ENCODE measurements at places on chromosomes 4 and X.

DNA sequence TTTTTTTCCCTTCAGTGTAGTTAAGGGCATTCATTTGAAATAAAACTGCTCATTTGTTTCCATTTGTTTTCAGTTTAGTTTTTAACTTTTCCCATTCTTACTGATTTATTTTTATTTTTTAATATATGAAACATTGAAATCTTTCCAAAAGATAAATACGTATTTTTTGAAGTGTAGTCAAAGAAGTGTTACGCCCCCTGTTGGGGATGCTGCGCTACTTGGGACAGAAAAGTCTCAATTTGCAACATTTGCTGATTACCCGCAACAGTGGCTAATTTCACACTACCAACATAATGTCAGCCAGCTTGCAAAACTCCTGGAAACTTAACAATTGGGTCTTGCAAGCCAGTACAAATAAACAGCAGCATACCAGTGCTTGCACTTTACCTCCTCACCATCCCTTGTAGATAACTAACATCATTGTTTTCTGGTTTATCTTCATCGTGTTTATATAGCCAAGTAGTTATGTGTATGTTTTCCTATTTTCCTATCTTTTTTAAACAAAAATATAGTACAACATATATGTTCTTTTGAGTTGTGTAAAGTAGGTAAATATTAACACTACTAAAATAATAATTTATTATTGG lies 158.6 kb downstream of the STPG2 start:
- H3K36me3 ChIP-seq: no peaks in the 10 kb centered on the region
- H3K27me3 ChIP-seq: no peaks in the 10 kb centered on the region
- no peaks in the 10 kb centered on the region for H3K4me1 ChIP-seq
- no peak for DNase-seq

DNA sequence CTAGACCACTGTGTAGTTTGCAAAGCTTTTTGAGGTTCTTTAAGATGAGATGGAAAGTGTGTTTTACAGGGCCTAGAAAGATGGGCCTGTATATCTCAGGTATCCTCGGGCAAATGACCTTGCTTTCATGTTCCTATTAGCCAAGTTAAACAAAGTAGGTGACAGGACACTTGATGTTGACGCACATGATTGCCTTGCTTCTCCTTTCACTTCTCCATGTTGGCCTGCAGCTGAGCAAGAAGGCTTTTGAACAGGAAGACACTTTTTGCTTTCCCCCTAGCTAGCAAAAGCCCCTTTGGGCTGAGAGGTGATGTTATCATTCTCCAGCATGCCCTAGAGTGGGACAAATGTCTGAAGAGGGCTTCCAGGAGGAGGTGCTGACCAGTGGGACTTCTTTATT lies 202.1 kb downstream of the GPC3 start:
- no peak overlapping the region for H3K27ac ChIP-seq
- DNase-seq: no peak
- H3K4me1 ChIP-seq: no peaks in the 10 kb centered on the region
- no peaks in the 10 kb centered on the region for H3K27me3 ChIP-seq
- no peaks in the 10 kb centered on the region for H3K36me3 ChIP-seq
- no peak overlapping the region for H3K4me3 ChIP-seq

- peaks cover 43% of the 10 kb centered on the region for H3K4me1 ChIP-seq
- peak overlapping the region; percentile 84 for H3K27ac ChIP-seq
- peak overlapping the region; percentile 42 for H3K4me3 ChIP-seq
- no peaks in the 10 kb centered on the region for H3K27me3 ChIP-seq
- DNase-seq: no peak
Measured at GRCh38 chrX:72101597-72102037, 30.1 kb downstream of the RTL5 start.

GRCh38 chrX:139091066-139091465 lies 379.5 kb upstream of the FGF13 start:
- DNase-seq: no peak
- no peaks in the 10 kb centered on the region for H3K27me3 ChIP-seq
- H3K36me3 ChIP-seq: no peaks in the 10 kb centered on the region
- H3K4me3 ChIP-seq: no peak overlapping the region
- no peaks in the 10 kb centered on the region for H3K4me1 ChIP-seq

GRCh38 chr4:141713771-141714445 lies 77.5 kb downstream of the IL15 start:
- H3K4me1 ChIP-seq: no peaks in the 10 kb centered on the region
- DNase-seq: no peak
- H3K4me3 ChIP-seq: no peak overlapping the region
- H3K36me3 ChIP-seq: no peaks in the 10 kb centered on the region

GRCh38 chrX:10620121-10620699 lies at the start of gene MID1:
MID1 (minus strand) TSS chrX:10620585; CDS start chrX:10567547, 53,038 bp downstream.
- no peak for DNase-seq
- H3K4me3 ChIP-seq: no peak within 1 kb of the TSS
- no peaks in the 10 kb centered on the region for H3K4me1 ChIP-seq
- no peak within 1 kb of the TSS for H3K27ac ChIP-seq
- H3K27me3 ChIP-seq: no peaks in the 10 kb centered on the region

- no peaks in the 10 kb centered on the region for H3K36me3 ChIP-seq
- H3K27me3 ChIP-seq: peaks cover 60% of the 10 kb centered on the region
- no peak overlapping the region for H3K27ac ChIP-seq
- H3K4me3 ChIP-seq: no peak overlapping the region
- peaks cover 20% of the 10 kb centered on the region for H3K4me1 ChIP-seq
Measured at GRCh38 chr4:1406981-1407656, 877 bp upstream of the NKX1-1 start.

GRCh38 chr4:151912632-151913031 lies 151.8 kb upstream of the GATB start:
- no peaks in the 10 kb centered on the region for H3K4me1 ChIP-seq
- DNase-seq: no peak
- H3K4me3 ChIP-seq: no peak overlapping the region
- H3K27me3 ChIP-seq: no peaks in the 10 kb centered on the region
- no peaks in the 10 kb centered on the region for H3K36me3 ChIP-seq

DNA sequence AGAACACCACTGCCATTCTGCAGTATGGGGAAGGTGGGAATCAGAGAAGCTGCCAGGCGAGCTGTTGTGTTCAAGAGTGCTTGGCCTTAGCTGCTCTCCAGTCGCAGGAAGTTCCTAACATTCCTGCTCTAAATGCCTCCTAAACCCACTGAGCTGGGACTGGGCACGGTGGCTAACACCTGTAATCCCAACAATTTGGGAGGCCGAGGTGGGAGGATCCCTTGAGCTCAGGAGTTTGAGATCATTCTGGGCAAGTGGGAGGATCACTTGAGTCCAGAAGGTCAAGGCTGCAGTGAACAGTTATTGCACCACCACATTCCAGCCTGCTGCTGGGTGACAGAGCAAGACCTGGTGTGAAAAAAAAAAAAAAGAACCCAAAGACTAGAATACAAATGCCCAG lies 690.3 kb upstream of the FAM241A start:
- H3K4me1 ChIP-seq: no peaks in the 10 kb centered on the region
- H3K36me3 ChIP-seq: no peaks in the 10 kb centered on the region
- no peak for DNase-seq

DNA sequence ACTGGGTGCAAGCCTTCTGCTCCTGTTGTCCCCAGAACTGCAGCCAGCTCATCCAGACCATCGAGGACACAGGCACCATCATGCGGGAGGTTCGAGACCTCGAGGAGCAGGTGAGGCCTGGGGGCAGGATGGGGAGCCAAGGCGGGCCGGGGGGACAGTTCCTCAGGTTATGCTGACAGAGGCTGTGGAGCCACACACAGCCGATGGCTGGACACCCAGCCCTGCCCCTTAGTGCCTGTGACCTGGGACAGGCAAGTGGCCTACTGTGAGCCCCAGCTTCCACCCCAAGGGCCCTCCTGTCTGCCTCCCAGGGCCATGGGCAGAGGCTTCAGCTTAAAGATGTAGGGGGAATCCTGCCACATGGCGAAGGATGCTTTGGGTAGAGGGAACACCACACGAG lies 14.3 kb downstream of the CCDC22 start:
- H3K4me3 ChIP-seq: no peak overlapping the region
- H3K4me1 ChIP-seq: no peaks in the 10 kb centered on the region
- no peak overlapping the region for H3K27ac ChIP-seq
- H3K36me3 ChIP-seq: peaks cover 21% of the 10 kb centered on the region
- no peaks in the 10 kb centered on the region for H3K27me3 ChIP-seq

DNA sequence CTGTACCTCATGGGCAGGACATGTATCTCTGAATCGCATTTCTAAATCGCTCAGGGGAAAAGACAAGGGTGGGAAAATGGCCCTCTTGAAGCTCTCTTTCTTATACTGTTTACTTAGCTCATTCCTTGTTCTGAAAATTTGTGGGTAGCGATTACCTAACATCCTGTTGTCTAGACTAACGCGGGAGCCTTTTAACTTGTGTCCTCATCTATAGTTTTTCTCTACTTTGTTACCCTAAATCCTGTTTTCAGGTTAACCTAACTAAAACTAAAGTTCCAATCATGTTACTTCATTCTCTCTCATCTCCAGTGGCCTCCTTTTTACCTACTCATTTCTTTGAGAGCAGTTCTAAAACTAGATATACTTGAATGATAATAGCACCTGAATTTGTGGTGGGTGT lies 45.0 kb downstream of the SNX25 start:
- no peak overlapping the region for H3K4me3 ChIP-seq
- peaks cover 23% of the 10 kb centered on the region for H3K4me1 ChIP-seq
- no peaks in the 10 kb centered on the region for H3K36me3 ChIP-seq
- peak overlapping the region; percentile 66 for H3K27ac ChIP-seq
- peak; percentile 3 for DNase-seq

DNA sequence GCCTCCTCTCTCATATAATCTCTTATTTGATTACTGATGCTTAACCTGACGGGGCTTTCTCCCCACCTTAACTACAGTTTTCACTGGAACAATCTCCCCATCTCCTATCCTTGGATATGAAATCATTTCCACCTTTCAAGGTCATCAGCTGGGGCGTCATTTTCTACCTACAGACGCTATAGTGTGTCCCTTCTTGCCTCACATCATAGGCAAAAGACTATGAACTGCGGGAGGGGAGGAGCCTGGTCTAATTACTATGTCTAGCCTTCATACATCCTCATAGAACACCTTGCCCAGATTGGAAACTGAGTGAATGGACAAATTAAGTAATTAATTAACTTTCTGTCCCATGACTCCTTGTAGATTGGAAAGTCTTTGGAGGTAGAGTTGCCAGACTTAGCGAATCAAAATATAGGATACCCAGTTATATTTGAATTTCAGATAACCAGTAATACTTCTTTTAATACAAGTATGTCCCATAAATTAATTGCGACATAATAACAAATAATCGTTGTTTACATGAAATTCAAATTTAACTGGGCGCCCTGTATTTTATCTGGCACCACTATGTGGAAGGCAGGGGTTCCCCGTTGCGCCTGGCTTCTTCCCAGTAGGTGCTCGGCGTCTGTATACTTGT lies 752 bp upstream of the ATP6AP2 start:
- H3K27ac ChIP-seq: peak overlapping the region; percentile 85
- no peak for DNase-seq
- peak overlapping the region; percentile 69 for H3K4me3 ChIP-seq
- H3K4me1 ChIP-seq: peaks cover 7% of the 10 kb centered on the region

Measured in effector memory CD4-positive, alpha-beta T cell (primary cell).